Globus pallidus (tissue), 1 donor: ENCODE measurements at places on chromosomes 5 and 9.

GRCh38 chr5:60356745-60357144 is 343.2 kb downstream of the DEPDC1B start:
- no peak for DNase-seq

DNA sequence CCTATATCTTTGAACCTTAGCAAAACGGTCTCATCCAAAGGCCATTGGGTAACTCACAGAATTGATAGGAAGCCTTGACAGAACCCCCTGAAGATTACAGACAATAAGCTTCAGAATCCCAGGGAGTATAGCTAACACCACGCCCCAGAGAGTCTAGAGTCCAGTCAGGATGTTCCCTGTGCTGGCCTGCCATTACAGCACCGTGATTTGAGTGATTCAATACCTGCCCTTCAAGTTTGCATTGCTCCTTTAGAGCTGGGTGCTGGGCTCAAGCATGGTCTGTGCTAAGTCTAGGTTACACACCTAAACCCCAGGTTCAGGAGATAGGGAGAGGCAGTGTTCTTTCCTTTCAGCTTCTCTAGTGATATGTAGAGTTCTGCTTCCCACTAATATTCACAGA is 90.5 kb downstream of the RASEF start:
- no peak for DNase-seq

- DNase-seq: no peak
These were observed 7.1 kb upstream of the IFNA6 start for GRCh38 chr9:21357479-21358460.

GRCh38 chr5:153223376-153223775 is 267.1 kb upstream of the GRIA1 start:
- no peak for DNase-seq

DNA sequence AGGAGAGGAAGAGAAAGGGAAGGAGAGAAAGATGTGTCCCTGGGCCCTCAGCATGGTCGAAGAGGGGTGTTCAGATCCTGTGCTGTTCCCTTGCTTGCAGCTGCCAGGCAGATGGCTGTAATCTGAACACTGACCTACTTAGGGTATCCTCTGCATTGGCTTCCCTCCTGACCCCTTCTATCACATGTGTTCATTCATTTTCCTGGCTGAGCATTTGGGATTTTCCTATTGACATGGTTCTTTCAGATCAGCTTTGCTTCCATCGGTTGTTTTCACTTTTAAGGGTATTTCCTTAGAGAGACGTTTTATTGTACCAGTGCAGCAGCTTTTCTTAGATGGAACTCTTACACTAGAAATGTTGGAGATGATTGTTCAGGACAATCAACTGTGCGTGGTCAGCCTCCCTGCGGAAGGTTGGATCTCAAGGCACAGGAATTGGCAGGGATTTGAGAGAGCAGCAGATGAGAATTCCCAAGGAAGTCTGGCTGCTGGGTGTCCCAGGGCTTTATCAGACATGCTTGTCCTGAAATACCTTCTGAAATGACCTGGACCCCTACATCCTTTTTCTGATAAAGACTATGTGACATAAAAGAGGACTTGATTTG is 26.0 kb downstream of the ACTBL2 start:
- no peak for DNase-seq

DNA sequence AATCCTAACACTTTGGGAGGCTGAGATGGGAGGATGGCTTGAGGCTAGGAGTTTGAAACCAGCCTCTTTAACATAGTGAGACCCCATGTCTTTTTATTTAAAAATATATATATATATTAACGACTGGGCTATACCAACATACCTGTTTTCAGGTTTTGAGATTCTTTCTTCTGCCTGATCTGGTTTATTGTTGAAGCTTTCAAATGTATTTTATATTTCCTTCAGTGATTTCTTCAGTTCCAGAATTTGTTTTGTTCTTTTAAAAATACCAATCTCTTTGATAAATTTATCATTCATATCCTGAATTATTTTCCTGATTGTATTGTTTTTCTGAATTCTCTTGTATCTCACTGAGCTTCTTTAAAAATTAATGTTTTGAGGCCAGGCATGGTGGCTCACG is 31.2 kb downstream of the OGN start:
- DNase-seq: no peak

GRCh38 chr5:16131878-16132277 is 47.7 kb downstream of the MARCHF11 start:
- DNase-seq: no peak

DNA sequence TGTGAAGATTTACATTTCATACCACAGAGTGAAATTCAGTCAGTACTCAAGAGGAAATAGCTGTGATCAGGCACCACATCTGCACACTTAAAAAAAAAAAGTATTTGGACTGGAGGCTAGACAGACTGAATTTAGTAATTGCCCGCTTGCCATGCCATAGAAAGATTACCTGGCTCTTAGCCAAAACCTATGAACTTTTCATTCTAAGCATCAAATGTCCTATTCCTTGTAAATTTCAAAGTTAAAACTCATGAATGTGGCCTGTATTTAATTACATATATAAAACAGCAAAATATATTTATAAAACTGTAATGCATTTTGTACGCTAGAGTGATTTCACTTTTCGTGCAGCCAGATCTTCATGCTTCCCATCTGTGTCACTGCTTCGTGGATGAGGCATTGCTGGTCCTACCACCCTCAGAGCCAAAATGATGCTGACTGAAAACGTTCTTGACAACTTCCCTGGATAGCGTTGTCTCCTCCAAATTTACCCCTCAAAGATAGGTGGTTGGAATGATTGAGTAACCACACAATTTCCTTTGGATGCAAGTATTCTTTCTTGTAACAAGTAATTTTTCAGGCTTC is 447.9 kb upstream of the SGCD start:
- DNase-seq: no peak

- no peak for DNase-seq
These were observed 465.9 kb downstream of the TUSC1 start for GRCh38 chr9:25212361-25212760.

GRCh38 chr5:126097876-126098275 is 325.3 kb upstream of the GRAMD2B start:
- DNase-seq: no peak

GRCh38 chr5:63768221-63768620 is 194.0 kb downstream of the HTR1A start:
- no peak for DNase-seq

DNA sequence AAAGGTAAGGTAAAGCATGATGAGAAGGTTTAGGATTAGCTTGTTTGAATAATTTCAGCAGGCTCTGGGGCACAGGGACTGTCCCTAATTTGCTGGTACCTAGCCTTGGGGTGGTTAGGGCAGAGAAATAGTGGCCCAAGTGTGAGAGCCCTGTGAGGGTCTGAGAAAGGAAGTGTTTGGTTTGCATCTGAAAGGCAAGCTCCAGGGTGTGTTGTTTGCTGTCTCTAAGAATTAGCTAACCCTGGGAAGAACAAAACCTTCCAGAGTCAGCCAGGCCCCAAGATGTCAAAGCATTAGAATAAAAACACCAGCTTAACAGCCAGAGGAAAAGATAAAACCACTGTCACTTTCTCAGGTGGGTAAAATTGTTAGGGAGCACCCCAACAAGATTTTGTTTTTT is 31.0 kb downstream of the TMEM252 start:
- no peak for DNase-seq

DNA sequence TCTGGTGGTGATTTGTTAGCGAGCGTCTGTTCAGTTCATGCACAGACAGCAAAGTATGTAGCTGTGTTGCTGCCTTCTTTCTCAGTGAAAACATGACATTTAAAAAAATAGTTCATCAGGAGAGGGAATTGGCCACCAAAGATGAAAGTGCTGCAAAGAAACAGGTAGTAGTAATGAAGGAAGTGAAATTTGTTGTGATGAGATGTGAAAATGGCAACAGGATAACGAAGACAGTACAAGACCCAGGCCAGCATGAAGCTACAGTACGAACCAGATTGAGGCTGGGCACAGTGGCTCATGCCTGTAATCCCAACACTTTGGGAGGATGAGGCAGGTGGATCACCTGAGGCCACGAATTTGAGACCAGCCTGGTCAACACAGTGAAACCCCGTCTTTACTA is 136.0 kb downstream of the SMARCA2 start:
- no peak for DNase-seq

- DNase-seq: no peak
These were observed 66.9 kb downstream of the GRIN3A start for GRCh38 chr9:101671567-101671966.

DNA sequence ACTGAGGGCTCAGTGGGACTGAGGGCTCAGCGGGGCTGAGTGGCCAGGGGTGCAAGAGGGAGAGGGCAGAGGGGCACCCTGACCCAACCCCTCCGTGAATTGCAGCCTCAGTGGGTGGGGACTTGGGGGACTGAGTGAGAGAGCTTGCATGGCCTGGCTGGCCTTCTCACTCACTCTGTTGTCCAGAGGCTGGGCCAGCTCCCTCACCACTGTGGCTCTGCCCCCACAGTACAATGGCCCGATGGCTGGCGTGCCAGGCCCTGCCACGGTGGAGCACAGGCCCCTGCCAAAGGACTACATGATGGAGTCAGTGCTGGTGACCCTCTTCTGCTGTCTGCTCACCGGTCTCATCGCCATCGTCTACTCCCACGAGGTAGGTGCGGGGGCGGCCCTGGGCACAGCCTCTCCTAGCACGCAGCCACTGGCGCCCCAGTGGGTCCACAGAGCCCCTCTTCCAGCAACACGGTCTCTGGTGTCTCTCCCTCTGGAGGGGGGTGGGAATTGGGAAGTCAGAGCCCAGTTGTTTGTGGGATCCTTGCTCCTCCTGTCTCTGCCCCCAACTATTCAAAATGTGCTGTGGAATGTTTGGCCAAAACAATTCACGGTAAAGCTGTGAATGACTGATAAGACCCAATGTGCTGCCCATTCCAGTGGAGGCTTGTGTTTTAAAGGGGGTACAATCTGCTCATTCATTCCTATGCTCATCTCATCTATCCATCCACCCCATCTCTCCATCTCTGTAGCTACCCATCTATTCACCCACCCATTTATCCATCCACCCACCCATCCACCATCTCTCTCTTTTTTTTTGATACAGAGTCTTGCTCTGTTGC is 10.7 kb downstream of the PRRT1B start:
- no peak for DNase-seq

DNA sequence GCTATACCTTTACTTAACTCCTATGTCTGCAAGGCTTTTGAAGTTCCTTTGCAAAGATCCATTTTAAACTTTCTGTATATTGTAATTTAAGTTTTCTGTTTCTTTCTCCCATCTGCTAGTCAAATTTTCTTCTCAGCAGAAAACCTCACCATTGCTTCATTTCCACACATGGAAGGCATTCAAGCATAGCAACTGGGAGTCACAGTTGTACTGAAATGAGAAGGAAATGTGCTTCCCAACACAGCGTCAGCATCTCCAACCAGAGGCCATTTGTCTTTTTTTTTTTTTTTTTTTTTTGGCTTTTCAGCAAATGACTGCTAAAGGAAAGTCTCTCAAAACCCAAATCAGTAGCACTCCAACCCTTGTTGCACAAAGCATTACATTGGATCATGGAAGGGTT is 92.5 kb downstream of the RAB3C start:
- no peak for DNase-seq

DNA sequence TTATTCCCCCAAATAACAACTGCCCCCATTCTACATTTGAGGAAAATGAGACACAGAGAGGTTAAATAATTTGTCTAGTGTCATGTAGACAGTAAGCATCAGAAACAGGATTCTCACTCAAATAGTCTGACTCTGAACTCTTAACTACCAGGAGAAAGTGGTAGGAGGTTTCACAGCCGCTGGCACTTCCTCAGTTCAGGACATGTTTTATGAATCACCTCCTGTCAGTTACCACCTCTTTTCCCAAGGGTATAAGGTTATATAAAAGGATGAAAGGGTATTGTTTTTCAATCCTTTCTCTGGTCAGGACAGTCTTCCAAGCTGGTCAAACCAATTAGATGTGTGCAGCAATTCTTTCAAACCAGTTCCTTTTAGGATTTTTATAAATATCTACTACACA is 52.1 kb downstream of the TSSK1B start:
- DNase-seq: no peak

GRCh38 chr9:37604296-37604695 is 11.9 kb upstream of the TOMM5 start:
- DNase-seq: no peak

DNA sequence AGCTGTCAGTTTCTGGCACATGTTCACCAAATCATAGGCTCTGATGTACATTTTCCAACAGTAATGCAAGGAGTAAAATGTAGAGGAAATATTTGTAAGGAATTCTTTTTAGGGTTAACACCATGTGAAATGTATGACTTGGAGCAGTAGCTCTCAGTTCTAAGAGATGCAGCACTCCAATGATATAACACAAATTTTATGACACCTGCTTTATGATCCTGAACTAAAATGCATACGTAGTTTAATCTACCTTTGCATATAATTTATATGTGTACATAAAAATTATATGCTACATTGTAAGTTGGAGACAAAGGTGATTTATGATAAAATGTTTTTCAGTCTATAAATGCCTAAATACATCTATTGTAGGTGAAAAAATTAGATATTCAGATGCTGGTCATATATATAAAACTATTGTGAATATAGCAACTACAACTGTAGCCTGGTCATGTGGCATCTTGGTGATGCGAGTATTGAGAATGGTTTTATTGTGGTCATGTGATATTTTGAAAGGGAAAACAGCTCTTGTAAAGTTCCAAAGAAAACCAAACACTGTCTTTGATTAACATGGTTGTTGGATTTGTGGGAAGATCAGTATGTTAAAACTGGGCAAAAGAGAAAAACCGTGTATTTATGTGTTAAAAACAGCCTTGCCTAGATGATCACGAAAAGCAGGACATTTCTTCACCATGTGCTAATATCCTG is 171.0 kb downstream of the TRIO start:
- no peak for DNase-seq

DNA sequence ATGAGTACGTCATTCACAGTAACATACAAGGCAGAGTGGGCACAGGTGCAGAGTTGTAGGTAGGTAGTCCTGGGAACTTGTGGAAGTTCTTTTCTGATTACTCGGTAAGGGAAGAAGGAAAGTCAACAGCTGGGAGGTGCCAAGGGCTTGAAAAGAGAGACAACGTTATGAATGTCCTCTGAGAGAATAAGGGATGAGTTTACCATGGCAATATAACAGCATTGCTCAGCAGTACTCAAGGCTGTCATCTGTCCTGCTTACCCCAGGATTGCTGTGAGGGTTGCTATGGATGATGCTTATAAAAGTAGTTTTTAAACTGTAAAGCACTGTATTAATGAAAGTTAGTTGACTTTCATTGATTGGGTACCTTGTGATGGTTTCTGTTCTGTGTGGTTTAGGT is 369.1 kb upstream of the SGCD start:
- DNase-seq: no peak

- peak; percentile 20 for DNase-seq
These were observed 56.2 kb upstream of the LPAR1 start for GRCh38 chr9:111094433-111094924.

DNA sequence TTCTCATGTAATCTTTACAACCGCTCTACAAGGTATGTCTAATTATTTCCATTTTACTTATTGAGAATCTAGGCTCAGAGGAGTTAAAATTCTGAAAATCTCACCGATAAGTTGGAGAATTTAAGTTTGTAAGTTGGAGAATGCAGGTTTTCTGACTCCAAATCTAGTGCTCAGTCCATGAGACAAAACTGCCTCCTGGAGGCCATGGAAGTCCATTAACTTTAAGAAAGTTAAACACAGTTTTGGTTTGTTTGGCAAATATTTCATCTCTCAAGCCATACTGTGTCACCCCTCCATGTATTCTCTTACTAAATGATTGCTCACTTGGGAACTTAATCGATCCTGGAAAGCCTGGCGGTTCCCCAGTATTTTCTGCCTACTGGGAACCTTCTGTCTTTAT is 52.6 kb downstream of the INIP start:
- DNase-seq: no peak
